Activated T-cell treated with anti-CD3 and anti-CD28 coated beads for 24 hours (primary cell): ENCODE measurements at places on chromosomes 1 and 21.

GRCh38 chr1:223304931-223305330 lies 59.0 kb downstream of the SUSD4 start:
- DNase-seq = no peak

- DNase-seq = no peak
Measured at GRCh38 chr1:201089596-201089995, 22.6 kb downstream of the CACNA1S start.

GRCh38 chr1:59367301-59368007 lies 70.6 kb downstream of the FGGY start:
- DNase-seq = no peak

- no peak for DNase-seq
Measured at GRCh38 chr1:208167261-208167869, 76.8 kb downstream of the PLXNA2 start.

DNA sequence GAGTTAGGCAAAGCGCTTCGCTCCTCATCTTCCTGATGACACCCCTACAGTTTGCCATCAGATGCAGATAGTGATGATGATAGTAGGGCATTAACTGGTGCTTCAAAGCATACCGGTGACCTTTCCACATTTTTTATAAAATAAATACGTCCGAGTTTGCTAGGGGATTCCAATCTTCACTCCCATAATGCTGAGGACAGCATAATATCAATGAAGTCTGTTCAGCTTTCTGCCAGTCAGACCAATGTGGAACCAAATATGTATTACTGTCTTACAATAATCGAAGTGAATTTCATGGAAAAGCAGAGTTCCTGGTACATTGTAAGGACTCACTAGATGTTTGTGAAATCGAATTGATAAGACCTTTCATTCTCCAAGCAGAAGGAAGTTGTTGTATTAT lies 258.7 kb downstream of the RYR2 start:
- DNase-seq = no peak

DNA sequence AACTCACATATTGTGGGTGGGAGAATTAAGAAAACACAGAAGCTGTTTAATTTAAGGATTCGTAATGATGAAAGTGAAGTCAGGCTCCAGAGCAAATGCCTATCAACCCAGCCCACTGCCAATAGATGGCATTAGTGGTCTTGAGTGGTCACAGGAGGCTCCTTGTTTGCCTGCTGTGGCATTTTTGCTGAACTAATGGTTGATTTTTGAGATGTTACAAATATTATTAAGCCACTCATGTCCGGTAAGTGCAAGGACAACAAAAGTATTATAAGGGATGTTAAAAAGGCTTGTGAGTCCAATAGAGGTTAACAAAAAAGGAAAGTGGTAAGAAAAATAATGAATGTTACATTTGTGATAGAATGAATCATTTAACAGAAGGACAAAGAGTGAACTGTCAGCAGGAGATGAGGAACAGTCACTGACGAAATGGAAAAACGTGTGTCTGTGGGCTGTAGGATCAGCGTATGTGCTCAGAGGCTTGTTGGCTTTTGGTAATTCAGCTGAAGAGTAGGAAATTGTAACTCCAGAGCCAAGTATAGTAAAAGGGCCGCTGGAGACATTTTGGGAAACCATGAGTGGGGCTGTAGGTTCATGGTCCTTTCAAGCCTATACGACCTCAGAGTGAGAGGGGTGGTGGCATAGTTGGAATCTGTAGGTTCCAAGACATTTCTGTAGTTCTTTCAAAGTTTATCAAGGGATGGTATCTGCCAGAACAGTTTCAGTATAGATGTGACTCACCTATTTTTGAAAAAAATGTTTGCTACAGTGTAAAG lies 11.2 kb downstream of the SFT2D2 start:
- DNase-seq = no peak

GRCh38 chr1:20625176-20626097 lies 7.8 kb upstream of the PINK1 start:
- no peak for DNase-seq

DNA sequence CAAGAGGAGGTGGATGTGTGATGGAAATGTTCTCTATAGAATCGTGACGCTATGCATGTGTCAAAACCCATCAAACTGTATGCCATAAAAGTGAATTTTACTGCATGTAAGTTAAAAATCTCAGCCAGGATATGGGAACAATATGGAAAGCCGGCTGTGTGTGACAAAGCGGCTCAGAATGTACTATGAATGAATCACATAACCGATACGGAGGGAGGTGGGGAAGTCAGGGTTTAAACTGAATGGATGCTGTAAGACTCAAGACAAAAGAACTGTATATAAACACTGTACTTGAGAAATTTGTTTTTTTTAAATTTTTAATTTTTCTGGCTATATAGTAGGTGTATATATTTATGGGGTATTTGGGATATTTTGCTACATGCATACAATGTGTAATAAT lies 111.6 kb upstream of the PDE4B start:
- DNase-seq = no peak

DNA sequence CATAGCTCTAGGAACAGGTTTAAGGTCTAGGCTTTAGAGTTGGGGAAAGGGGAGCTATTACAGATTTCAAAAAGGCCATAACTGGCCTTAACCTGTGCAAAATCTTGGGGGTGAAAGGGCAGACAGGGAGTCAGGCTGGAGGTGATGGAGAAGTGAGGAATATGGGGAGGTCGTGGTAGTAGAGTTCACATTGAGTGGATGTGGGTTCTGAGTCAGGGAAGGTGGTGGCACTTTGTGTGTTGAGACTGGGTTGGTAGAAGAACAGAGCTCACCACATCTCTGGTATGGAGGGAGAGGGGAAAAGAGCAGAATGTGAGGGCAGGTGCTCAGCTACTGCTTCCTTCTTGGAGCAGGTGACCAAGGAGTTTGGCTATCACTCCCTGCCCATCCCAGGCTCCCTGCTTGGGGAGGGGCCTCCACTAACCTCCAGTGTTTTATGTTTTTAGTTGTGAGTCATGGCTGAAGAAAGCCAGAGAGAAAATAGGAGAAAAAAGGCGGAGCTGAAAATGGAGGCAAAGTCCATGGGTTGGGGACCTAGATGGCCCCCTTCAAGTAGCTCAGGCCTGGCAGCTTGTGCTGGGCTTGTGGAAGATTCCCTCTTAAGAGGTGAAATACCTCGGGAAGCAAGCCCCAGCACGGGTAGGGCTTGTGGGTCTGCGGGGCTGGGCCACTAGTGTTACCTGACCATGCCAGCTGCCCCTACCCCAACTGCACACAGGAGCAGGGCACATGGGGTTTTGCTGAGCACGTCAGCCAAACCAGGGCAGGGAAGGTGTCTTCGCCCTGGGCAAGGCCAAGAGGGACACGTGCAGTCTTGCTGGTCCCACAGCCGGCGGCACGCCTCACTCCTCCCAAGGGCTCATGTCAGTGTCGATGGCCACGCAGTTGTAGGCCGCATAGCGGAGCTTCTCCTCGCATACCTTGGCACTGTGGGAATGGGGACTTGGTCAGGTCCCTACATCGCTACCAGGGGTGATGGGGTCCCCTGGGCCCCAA lies 8.2 kb downstream of the HECTD3 start:
- no peak for DNase-seq

GRCh38 chr1:182569939-182570610 lies 19.0 kb downstream of the RNASEL start:
- no peak for DNase-seq

DNA sequence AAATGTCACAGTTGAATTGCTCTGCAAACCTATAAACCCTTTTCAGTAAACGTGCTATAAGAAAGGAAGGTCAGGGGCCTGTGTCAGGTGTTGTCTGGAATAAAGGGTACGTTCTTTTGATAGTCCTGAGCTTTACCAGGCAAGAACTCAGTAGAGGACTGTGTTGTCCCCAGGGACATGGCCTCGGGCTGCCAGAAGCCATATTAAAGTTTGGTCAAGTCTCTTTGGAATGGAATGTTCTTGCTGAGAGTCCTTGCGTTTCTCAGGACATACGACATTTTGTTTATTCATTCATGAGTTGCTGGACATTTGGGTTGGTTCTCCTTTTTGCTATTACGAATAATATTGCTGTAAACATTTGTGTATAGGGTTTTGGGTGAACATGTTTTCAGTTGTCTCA lies 16.8 kb downstream of the VPS13D start:
- DNase-seq = no peak

DNA sequence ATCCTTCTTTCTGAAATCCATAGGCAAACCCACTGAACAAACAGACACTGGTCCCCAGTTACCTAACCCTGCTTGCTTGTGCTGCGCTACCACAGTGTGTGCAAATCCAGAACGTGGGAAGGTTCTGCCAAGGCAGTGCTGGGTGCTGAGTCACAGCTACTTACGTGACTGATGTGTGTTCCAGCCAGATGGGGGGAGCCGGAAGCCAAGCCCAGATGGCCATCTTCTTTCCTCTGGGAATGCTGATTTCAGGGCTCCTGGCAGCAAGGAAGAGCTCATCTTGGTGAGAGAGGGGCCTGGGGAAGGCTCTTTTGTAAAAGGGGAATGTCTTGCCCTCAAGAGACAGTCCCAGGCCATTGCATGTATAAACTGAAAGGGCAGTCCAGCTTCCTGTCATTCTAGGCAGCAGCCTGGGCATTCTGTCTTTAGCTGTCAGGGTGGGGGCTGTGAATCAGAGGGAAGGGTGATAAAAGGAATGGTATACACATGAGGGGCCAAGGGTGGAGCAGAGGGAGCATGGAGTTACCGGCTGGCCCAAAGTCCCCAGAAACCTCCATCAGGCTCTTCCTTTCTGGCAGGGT lies 54.1 kb downstream of the CD46 start:
- no peak for DNase-seq

GRCh38 chr1:30693366-30693765 lies 30.0 kb downstream of the MATN1 start:
- DNase-seq = no peak

DNA sequence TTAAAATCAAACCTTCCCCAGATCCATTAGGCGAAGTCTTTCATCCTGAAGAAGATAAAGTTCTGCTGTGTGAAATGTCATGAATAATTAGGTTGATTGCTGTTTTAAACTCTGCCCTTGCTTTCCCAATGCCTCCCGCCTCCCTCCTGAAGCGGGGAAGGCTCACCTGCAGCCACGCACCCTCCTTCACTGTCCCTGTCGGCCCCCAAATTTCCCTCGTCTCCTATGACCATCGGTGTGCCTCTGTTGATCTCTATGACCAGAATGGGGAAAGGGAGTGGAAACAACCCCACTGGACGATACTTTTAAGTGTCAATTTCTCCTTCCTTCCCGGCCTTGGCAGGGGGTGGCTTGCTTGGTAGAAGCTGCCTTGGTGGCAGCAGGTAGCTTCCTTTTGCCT lies 35.1 kb downstream of the LHX4 start:
- no peak for DNase-seq

- DNase-seq = no peak
Measured at GRCh38 chr1:111813440-111814304, 58.0 kb downstream of the DDX20 start.

- DNase-seq = no peak
Measured at GRCh38 chr1:199168888-199169585, 530.2 kb downstream of the PTPRC start.

DNA sequence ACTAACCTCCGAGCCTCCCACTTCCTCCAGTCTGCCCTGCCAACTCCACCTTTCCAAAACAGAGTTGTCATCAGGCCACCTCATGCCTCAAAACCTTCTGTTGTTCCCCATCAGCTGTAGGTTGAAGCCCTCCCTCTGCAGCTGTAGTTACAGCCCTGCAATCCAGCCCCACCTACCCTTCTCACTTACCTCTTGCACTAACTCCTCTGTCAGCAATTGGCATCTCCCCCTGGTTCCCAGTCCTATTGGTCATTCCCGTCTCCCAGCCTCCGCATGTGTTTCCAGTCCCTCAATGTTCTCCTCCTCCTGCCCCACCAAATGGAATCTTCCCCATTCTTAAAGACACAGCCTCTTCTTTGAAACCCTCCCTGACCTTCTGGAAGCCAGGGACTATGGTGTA lies 100.1 kb upstream of the GCLM start:
- no peak for DNase-seq

- peak; percentile 35 for DNase-seq
Measured at GRCh38 chr1:19483261-19483660, 2.1 kb downstream of the CAPZB start.

DNA sequence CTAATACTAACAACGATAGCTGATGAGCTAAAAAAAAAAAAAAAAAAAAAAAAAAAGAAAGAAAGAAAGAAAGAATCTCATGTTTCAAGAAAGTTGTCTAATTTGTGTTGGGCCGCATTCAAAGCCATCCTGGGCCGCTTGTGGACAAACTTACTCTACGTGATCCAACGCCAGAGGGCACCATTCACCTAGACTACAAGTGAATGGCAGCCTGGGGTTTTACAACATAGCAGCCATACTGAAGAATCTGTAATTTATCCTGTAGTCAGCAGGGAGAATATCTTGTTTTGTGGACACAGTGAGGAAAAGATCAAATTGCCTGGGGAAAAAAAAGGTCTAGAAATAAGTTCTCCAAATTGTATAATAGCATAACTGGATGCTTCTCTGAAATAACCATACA lies 47.0 kb downstream of the CYP2J2 start:
- DNase-seq = peak; percentile 15

- no peak for DNase-seq
Measured at GRCh38 chr1:212555426-212555825, 53.1 kb upstream of the ATF3 start.

DNA sequence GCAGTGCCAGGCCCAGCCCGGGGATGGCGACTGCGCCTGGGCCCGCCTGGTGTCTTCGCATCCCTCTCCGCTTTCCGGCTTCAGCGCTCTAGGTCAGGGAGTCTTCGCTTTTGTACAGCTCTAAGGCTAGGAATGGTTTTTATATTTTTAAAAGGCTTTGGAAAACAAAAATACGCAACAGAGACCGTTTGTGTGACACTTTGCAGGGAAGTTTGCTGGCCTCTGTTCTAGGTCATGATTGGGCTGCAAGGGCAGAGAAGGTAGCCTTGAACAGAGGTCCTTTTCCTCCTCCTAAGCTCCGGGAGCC lies 719 bp downstream of the SOD1 start:
- DNase-seq = no peak
